ENCODE measurements at places on chromosomes 5 and 9.

GRCh38 chr5:179837076-179838011 is 16.6 kb downstream of the SQSTM1 start:
- DNase-seq: no peak

- DNase-seq: no peak
Measured at GRCh38 chr5:34499001-34499734, 157.0 kb upstream of the RAI14 start.

GRCh38 chr9:14136646-14137370 is 177.1 kb downstream of the NFIB start:
- DNase-seq: no peak

- DNase-seq: no peak
Measured at GRCh38 chr5:78640662-78641474, 7.7 kb downstream of the LHFPL2 start.

DNA sequence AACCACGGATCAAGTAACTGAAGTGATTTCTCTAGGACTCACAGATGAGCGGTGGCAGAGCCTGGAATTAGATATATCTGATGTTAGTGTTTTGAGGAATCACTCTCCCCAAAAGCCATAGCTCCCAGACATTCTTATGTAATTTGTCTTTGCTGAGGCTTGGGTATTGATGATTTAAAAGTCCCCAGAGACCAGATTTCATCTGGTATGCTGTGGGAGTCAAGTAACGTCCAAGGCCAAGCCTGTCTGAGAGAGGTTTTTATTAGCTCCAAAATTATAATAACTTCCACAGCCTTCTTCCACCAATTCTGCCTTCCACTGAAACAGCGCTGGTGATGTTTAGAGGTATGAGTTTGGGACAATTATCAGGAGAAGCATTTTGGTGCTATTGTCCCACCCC is 21.3 kb upstream of the KCNIP1 start:
- no peak for DNase-seq

DNA sequence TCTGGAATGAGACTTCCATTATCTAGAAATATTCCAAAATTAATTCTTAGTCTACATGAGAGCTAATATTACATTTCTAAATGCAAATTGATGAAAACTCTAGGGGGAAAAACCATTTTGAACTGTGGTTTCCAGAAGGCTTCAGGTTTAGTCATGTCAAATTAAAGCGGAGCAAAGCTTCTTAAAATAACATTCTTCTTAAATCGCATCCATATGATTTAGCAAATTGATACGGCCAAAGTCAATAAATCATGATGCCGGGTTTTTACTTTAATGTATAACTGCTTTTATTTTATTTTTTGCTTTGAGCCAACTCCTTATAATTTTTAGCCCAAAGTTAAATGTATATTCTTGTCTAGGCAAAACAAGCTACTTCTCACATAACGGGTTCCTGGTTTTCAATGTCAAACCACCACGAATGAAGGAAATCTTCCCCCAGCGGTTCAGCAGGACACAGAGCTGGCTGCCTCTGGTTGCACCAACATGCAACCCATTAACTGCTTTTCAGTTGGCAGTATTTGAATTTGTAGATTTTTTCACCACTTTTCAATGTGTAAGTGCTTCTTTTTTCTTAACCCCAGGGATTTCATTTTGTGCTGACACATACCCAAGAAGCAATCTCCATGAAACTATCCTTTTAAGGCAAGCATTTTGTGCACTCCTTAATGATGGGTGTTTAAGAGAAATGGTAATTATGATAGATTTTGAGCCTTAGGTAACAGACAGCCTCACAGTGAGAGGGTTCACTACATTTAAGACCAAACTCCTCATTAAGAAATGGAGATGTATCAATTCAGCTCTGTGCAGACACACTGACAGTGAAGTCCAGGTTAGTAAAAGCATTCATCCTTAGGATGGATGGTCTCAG is 35.5 kb downstream of the EFNA5 start:
- no peak for DNase-seq

DNA sequence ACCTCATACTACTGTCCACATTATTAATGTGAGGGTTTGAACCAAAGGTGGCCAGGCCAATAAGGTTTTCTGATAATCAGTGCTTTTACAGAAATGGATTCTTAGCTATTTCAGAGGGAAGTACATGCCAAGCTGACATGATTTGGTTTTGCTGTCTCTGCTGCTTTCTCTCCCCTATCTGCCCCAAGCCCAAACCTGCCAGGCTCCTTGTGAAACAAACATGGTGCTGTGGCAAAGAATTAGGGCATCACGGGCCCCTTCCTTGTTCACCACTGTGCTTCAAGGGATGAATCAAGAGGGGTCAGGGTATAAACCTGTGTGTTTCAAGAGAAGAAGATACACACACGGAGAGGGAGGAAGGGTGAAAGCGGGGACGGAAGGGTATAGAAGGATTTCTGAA is 41.3 kb upstream of the SMU1 start:
- DNase-seq: no peak

DNA sequence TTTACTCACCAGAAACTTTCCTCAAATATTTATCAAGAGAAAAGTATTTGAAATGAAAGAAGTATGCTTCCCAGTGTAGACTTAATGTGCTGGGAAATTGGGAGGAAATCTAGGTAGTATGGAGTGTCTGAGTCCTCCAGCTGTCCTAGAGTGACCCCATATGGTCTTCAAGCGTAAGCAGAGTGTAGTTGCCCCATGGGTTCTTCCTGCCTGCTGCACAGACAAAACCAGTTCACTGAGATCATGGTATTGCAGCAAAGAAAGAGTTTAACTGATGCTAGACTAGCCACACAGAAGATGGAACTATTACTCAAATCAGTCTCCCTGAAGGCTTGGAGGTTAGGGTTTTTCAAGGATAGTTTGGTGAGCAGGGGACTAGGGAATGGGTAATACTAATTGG is 114.9 kb upstream of the PRLR start:
- no peak for DNase-seq

DNA sequence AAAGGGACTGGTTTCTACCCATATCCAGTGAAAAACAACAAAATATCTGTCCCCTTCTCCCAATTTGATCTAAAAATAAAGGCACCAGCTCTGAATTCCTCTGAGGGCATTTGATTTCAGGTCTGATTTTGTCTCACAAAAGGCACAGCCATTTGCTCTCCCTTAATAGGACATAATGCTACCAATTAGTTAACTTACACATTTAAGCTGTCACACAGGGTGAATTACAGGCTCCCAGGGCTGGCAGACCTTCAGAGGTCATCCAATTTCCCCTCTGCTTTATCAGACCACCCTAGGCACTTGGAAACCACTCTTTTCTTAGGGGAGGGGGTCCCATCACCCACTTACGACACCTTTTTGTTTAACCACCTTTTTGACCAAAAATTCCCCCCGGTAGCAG is 319.9 kb downstream of the SPOCK1 start:
- no peak for DNase-seq

GRCh38 chr5:133523961-133524586 is 88.3 kb downstream of the FSTL4 start:
- no peak for DNase-seq

GRCh38 chr5:88732862-88733261 is 150.1 kb downstream of the MEF2C start:
- DNase-seq: no peak

All from stimulated activated CD8-positive, alpha-beta memory T cell treated with anti-CD3 and anti-CD28 coated beads, Interleukin-4, amount 100 ng/mL, for 1 hour (primary cell).